ENCODE measurements at places on chromosomes 12 and 14. TPM values are rescaled to one million over a fixed set of nuclear protein-coding genes. Genes with fewer than 3 reads are reported as not detected.

The CDC42BPB gene
- 73.9 TPM for total RNA-seq

The MDP1 gene
- total RNA-seq: 18.0 TPM

The KRT71 gene
- not detected for total RNA-seq

The LRRC10 gene
- not detected for total RNA-seq

The KRT6A gene
- 1.4 TPM for total RNA-seq

The HECTD1 gene
- 207 TPM for total RNA-seq

The CISTR gene
- total RNA-seq: not detected

Data from regular cardiac myocyte (primary cell).